ENCODE measurements at places on chromosomes 6 and 20. TPM values are rescaled to one million over a fixed set of nuclear protein-coding genes. Genes with fewer than 3 reads are reported as not detected.
A peak's percentile ranks its signal among the peaks of the same experiment; 100 is the strongest.

- peaks cover 2% of the 10 kb centered on the region for H3K27me3 ChIP-seq
- no peaks in the 10 kb centered on the region for H3K4me1 ChIP-seq
- no peak overlapping the region for H3K4me3 ChIP-seq
- H3K27ac ChIP-seq = no peak overlapping the region
Observed at GRCh38 chr6:80508885-80509630, 402.6 kb downstream of the BCKDHB start.

DNA sequence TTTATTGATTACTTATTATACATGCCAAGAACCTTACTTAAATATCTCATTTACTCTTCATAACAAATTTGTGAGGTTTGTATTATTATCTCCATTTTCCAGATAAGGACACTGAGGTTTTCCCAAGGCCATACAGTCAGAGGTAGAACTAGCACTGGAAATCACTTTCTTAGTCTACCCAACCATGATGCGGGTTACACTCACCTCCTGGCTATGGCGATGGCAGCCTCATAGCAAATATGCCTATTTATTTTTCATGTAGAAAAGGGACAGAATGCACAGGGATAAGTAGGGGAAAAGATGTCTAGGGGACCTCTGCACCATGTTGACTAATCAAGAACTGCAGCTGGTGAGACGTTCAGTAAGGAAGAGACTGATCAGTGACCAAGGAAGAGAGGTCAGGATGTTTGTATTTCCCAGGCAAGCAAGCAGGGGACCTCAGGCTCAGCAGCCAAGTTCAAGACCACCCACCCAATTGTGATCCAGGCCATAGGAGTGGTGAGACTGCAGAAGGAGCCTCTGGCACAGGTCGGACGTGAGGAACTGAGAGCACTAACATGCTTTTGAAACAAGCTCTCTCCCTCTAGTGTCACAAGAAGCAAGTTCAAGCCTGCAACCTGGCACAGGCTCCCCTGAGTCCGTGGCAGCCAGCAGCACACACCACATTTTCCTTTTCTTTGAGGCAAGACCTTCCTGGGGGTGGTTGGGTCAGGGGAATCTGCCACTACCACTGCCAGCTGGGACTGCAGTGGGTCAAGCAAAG lies 97.8 kb downstream of the GMPR start:
- H3K4me3 ChIP-seq = no peak overlapping the region
- H3K4me1 ChIP-seq = peaks cover 3% of the 10 kb centered on the region
- peaks cover 3% of the 10 kb centered on the region for H3K36me3 ChIP-seq
- no peaks in the 10 kb centered on the region for H3K27me3 ChIP-seq
- DNase-seq = no peak

GRCh38 chr6:136405420-136406029 lies 115.9 kb upstream of the BCLAF1 start:
- H3K36me3 ChIP-seq = no peaks in the 10 kb centered on the region
- no peak overlapping the region for H3K27ac ChIP-seq
- no peak for DNase-seq
- no peak overlapping the region for H3K4me3 ChIP-seq
- H3K27me3 ChIP-seq = peaks cover 6% of the 10 kb centered on the region

GRCh38 chr6:10413262-10413849 lies 1.5 kb downstream of the TFAP2A start:
- H3K36me3 ChIP-seq = peaks cover 45% of the 10 kb centered on the region
- H3K27me3 ChIP-seq = peaks cover 92% of the 10 kb centered on the region

DNA sequence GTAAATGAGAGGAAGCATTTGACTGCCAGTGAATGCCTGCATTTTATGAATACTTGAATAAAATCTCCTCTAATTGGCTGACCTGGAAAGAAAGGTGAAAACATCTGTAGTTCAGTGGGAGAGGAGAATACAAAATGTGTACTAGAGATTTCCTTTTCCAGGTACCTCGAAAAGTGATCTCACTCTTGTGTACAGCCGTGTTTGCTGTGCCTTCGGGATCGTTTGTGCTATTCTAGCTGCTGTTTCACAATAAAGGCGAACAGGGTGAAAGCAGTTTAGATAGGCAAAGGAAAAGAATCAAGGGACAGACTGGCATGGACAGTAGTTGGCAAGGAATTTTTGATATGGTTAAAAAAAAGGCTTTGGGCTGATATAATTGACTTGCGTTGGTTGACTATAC lies 112.3 kb downstream of the ARID1B start:
- H3K27ac ChIP-seq = no peak overlapping the region
- H3K4me1 ChIP-seq = peaks cover 6% of the 10 kb centered on the region
- no peak for DNase-seq
- H3K36me3 ChIP-seq = peaks cover 3% of the 10 kb centered on the region
- no peaks in the 10 kb centered on the region for H3K27me3 ChIP-seq
- no peak overlapping the region for H3K4me3 ChIP-seq

DNA sequence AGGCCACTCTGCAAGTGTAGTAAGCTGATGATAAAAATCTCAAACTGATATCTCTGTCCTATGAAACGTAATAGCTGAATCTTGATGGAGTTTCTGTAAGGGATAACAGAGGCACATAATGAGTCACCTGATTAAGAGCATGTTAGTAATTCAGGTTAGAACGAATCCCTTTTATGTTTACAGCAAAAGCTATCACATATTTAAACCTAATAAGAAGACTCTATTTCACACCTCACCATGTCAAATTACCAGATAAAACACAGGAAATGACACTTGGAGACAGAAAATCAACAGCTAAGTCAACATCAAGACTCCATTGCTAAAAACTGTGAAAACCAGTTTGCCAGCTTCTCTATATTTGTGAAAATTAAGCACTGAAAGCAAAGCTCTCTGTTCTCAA lies 11.8 kb downstream of the CST7 start:
- no peak overlapping the region for H3K4me3 ChIP-seq
- peaks cover 25% of the 10 kb centered on the region for H3K4me1 ChIP-seq
- no peak for DNase-seq
- H3K27ac ChIP-seq = peak overlapping the region; percentile 77

DNA sequence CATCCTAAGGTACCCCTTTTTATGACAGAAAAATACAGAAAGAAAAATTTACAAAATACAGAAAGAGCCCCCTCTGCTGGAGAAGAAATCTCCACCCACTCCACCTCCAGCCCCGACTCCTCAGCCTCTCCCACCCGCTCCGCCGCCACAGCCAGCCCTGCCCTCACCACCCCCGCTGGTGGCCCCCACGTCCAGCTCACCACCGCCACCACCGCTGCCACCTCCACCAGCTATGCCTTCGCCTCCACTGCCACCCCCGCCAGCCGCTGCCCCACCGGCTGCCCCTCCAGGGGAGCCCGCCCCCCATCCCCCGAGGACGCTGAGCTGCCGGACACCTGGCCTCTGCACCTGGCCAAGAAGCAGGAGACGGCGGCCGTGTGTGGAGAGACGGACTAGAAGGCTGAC lies 17.7 kb downstream of the WFDC2 start:
- peaks cover 32% of the 10 kb centered on the region for H3K27me3 ChIP-seq
- H3K27ac ChIP-seq = no peak overlapping the region
- no peak overlapping the region for H3K4me3 ChIP-seq
- no peak for DNase-seq

- no peak for DNase-seq
- H3K4me3 ChIP-seq = no peak overlapping the region
- no peaks in the 10 kb centered on the region for H3K27me3 ChIP-seq
- no peaks in the 10 kb centered on the region for H3K4me1 ChIP-seq
- H3K36me3 ChIP-seq = peaks cover 9% of the 10 kb centered on the region
Observed at GRCh38 chr6:169231790-169232506, 21.7 kb downstream of the THBS2 start.

DNA sequence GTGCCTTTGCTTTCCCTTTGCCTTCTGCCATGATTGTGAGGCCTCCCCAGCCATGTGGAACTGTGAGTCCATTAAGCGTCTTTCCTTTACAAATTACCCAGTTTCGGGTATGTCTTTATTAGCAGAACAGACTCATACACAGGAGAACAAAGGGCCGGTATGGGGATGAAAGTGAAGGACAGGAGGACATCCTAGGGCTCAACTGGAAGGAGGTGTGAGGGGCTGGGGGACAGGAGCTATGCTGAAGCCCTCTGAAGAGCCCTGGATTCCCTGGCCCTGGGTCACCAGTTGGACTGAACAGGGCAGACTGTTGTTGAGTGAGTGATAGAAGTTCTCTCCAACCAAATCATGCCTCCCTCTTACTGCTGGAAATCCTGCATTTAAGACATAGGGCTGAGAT lies 105.8 kb downstream of the SCML4 start:
- H3K36me3 ChIP-seq = peaks cover 21% of the 10 kb centered on the region
- H3K4me1 ChIP-seq = peaks cover 56% of the 10 kb centered on the region
- no peak overlapping the region for H3K4me3 ChIP-seq
- peaks cover 14% of the 10 kb centered on the region for H3K27me3 ChIP-seq

DNA sequence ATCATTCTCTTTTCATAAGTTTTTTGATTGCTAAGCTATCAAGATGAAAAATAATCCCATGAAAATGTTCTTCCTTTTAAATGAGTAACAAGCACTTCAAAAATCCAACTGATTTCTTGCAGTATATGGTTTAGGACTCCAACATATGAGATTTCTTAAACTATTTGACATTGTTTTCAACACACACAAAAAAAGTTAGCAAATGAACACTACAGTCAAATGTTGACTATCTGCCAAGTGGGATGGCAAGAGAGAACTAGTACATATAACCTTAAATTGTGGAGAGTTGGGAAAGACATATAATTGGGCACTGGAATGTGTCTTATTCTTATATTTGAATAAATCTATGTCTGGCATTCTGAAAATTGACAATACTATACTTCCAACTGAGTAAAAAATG lies 15.6 kb downstream of the COL21A1 start:
- no peaks in the 10 kb centered on the region for H3K36me3 ChIP-seq
- H3K27ac ChIP-seq = no peak overlapping the region
- no peak overlapping the region for H3K4me3 ChIP-seq
- H3K4me1 ChIP-seq = no peaks in the 10 kb centered on the region

GRCh38 chr20:62571669-62572344 lies 70.5 kb upstream of the SLCO4A1 start:
- no peak overlapping the region for H3K4me3 ChIP-seq
- no peak overlapping the region for H3K27ac ChIP-seq
- DNase-seq = no peak
- no peaks in the 10 kb centered on the region for H3K36me3 ChIP-seq

DNA sequence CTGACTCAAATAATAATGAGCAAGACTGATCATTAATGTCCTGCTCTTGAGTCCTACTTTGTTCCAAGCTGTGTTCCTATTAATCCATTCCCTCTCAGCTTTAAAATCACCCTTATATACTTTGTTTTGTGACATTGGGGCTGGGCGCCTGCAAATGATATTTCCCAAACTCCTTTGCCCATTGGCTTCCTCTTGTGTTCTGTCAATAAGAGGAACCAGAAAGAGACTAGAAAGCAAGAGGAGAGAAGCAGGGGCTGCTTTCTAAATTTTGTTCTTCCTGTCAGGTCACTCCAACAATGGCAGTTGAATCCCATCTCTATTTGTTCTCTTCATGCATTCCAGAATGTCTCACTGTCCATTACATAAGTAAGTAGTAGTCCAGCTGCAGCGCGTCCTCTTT lies 21.6 kb upstream of the TRIM27 start:
- peaks cover 42% of the 10 kb centered on the region for H3K4me1 ChIP-seq
- H3K27me3 ChIP-seq = no peaks in the 10 kb centered on the region
- H3K27ac ChIP-seq = no peak overlapping the region
- H3K36me3 ChIP-seq = peaks cover 3% of the 10 kb centered on the region

DNA sequence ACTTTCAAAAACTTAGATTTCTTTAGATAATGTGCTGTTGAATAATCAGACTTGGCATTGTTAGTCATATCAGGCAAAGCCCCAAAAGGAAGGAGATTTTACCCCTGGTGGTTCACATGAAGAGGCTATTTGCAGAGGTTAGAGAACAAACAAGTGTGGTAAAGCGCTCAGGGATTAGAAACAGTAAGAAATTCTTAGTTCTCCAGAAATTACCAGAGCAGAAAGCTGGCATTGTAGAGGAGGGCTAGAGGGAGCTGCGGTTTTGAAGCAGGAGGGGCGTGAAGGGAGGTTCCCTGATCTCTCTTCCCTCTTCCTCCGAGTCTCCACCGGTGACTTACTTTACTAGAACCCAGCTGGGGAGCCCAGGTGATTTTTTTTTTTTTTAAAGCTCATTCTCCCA lies 10.2 kb downstream of the MYO6 start:
- peaks cover 4% of the 10 kb centered on the region for H3K27me3 ChIP-seq
- no peak for DNase-seq
- no peaks in the 10 kb centered on the region for H3K4me1 ChIP-seq

GRCh38 chr6:158552055-158552795 lies 7.7 kb upstream of the TMEM181 start:
- H3K4me3 ChIP-seq = no peak overlapping the region
- peaks cover 11% of the 10 kb centered on the region for H3K4me1 ChIP-seq
- peaks cover 14% of the 10 kb centered on the region for H3K27me3 ChIP-seq
- no peaks in the 10 kb centered on the region for H3K36me3 ChIP-seq
- H3K27ac ChIP-seq = no peak overlapping the region

DNA sequence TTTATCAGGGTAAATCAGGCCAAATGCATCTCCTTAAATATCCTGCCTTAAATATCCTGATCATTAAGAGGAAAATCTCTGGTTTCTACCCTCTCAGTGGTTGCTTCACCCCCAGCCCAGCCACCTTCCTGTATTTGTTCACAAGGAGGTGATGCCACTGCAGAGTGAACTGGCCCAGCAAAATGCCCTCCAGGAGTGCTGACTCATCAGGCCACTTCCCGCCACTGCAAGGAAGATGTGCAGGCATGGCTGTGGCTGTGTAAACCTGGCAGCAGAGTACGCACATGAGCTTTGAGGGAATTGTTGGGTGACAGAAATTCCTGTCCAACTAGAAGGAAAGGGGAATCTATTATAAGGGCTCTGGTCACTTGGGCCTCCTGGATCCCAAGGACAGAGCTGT lies 13.8 kb downstream of the NQO2 start:
- H3K27ac ChIP-seq = no peak overlapping the region
- H3K27me3 ChIP-seq = no peaks in the 10 kb centered on the region
- DNase-seq = peak; percentile 40

DNA sequence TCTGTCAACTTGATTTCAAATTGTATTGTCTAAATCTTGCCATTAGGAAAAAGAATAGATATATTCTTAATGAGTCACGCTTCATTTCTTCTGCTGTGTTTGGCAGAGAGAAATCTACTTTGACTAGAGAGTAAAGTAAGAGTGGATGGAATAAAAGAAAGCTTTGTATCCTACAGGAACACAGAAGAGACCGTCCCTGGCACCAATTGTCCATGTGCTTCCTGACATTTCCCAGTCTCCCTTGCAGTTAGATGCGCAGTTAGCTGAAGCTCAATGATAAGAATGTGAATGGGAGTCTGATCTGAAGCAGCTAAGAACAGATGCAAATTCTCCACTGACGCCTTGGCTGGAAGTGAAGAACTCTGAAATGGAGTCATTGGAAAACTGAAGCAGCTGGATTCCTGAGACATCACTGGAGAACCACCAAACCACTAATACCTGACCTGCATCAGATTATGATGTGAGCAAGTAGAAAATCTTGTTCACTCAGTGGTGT lies 528.2 kb upstream of the MARCKS start:
- H3K36me3 ChIP-seq = no peaks in the 10 kb centered on the region
- no peaks in the 10 kb centered on the region for H3K4me1 ChIP-seq
- DNase-seq = no peak
- no peak overlapping the region for H3K27ac ChIP-seq
- no peak overlapping the region for H3K4me3 ChIP-seq

DPPA5 gene
- not detected for total RNA-seq

PRPF6 gene
- 58.4 TPM for total RNA-seq

TAF4 gene
- 18.0 TPM for total RNA-seq

MYT1 gene
- not detected for total RNA-seq

CDH26 gene
- 0.53 TPM for total RNA-seq

SYTL3 gene
- total RNA-seq = 133 TPM

GRM1 gene
- total RNA-seq = not detected

PPP1R16B gene
- 113 TPM for total RNA-seq

MOG gene
- not detected for total RNA-seq

C20orf144 gene
- 0.33 TPM for total RNA-seq

Measured in activated CD4-positive, alpha-beta memory T cell treated with anti-CD3 and anti-CD28 coated beads, Interleukin-2, amount 10 ng/mL, durations not matched to agents 7 days and 5 days (primary cell).